ENCODE measurements at places on chromosomes 6 and 20.

GRCh38 chr20:58086763-58087561, 141.5 kb downstream of the ANKRD60 start:
- no peak for DNase-seq

DNA sequence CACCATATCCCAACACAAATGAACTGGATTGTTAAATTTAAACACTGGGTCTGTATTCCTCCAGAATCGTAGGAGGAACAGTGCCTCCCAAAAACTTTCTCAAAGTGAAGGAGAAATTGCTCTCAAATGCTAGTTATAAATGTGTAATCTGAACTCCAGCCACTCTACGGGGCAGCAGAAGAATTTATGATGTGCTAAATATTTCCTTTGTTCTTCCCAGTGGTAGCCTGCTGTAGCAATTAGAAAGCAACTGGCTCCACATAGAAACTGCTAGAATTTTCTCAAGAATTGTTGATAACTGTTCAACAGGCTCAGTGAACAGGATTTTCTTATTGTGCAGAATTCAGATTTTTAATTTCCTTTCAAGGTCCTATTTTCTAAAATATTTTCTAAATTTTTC, 49.8 kb upstream of the EYA4 start:
- DNase-seq: no peak

GRCh38 chr6:169859978-169860703, 108.7 kb downstream of the ERMARD start:
- no peak for DNase-seq

GRCh38 chr6:111737065-111737521, 131.4 kb upstream of the TRAF3IP2 start:
- DNase-seq: peak; percentile 48

GRCh38 chr6:168415098-168415992, 25.6 kb upstream of the SMOC2 start:
- DNase-seq: no peak

GRCh38 chr20:15900443-15900842, 672.8 kb downstream of the KIF16B start:
- no peak for DNase-seq

DNA sequence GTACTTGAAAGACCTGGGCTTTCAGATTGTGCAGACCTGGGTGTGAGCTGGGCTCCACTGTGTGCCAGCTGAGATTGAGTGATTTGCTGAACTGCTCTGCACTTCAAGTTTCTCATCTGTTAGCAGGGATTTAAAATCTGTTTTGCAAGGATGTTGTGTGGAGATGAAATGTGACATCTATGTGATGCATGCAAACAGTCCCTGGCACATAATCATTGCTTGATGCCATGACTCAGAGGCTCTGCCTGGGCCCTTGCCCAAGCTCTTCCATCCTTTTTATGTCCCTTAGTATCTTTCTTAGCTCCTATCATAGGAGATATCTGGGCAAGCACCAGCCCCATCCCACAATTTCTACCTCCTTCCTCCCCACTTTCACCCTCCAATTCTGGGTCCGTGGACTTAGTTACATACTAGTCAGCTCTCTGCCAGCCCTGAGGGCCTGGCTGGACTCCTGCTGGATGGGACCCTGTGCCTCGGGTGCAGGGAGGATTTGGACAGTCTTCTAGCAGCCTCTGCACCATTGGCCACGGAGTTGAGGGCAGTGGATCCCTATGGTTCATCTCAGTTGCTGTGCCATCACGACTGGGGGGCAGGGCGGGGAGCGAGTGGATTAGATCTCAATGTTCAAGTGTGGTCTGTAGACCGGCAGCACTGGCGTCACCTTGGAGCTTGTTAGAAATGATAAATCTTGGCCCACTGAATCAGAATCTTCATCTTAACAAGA, 103.6 kb downstream of the MAP3K7 start:
- DNase-seq: no peak

DNA sequence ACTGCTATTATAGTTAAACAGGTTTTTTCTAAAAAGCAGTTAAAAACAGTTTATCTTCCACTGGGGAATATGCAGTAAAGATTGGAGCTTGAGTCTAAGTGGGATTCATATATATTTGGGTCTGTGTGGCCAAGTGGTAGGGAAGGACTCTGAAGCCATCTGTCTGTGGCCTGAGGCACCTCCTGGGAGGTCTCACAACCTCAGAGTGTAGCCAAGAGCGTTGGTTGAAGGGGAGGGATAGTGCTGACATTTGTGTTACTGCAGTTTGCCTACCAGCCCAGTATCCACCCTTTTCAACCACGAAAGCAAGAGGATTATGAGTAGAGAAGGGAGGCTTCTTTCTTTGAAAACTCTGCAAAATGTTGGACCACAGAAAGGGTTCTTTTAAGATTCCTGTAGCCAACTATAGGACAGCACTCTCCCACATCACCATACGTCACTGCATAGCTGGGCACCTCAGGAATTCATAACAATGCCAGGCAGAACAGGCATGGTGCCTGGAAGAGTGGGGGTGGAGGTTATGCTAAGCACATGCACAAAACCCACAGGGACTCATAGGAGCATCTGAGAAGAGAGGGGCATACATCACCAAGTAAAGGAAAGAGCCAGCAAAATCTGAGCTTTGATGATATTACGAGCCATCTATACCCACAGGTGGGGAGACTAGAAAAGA, 90.5 kb upstream of the HEY2 start:
- no peak for DNase-seq

DNA sequence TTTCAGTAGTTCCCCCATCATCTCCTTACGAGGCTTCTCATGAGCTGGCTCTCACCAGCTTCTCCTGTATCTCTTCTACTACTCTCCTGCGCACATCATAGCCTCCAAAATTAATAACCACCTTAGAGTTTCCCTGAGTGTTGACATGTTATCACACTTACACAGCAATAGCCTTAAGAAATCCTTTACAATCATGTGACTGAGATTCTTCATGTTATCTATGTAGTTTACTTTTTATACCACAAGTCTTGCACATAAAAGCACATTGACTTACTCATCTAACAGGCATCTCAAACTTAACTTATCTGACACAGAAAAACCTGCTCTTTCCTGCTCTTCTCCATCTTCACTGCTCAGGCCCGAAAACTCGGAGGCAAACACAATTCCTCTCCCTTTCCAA, 103.7 kb upstream of the TAB2 start:
- no peak for DNase-seq

DNA sequence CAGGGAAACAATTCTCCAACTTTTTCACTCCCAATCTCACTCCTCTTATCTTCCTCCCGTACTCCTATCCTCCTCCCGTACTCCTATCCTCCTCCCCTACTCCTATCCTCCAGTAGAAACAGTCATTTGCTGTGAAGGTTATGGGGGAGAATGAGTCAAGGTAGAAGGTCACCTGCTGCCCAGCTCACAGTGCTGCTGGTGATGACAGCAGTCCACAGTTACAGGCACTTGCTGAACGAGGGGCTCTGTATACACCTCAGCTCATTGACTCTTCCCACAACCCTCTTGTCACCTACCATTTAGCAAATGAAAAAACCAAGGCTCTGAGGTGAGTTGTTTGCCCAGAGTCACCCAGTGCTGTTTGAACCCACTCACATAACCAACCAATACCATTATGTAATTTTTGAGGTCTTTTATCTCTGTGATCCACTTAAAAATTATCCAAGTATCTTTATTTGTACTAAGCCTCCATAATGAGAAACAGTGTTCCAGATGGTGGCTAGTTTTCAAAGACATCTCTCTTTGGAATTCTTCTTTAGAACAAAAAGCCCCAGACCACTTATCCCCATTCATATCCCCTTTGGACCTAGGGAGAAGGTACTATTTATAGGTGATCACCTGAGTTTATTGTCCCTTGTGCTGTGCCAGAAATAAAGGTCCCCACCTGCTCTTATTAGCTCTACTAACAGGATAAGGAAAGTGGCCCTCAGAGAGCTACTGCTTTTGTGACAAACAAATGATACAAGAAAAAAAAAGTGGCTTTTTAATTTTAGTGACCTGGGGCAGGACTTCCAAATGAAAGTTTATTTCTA, 53.2 kb downstream of the PTPN1 start:
- DNase-seq: no peak

DNA sequence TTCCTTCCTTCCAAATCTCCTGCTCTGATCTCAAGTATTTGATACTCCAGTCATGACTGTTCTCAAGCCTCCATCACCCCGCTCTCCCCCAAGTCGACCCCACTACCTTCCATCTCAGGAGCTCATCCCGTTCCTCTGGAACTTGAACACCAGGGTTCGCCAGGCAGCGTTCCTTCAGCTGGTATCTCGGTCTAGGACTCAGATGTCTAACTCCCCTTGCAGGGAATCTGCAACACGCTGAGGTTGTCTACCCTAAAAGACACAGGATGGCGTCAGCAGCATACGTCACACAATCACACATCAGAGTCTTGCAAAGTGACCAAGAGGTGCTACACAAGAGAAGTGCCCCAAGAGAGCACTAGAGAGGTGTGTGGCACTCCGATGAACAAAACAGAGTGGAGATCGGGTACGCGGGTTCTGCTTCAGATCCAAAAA, 706 bp downstream of the ZNF184 start:
- DNase-seq: peak; percentile 71

GRCh38 chr20:40797425-40797824, 108.4 kb upstream of the MAFB start:
- no peak for DNase-seq

- DNase-seq: no peak
Measured at GRCh38 chr20:47429409-47429808, 72.3 kb upstream of the NCOA3 start.

GRCh38 chr6:41671376-41671775, 33.1 kb downstream of the MDFI start:
- DNase-seq: no peak

GRCh38 chr6:165684333-165684732, 21.3 kb upstream of the PDE10A start:
- no peak for DNase-seq

GRCh38 chr6:11653028-11653583, 115.6 kb downstream of the TMEM170B start:
- DNase-seq: peak; percentile 32

DNA sequence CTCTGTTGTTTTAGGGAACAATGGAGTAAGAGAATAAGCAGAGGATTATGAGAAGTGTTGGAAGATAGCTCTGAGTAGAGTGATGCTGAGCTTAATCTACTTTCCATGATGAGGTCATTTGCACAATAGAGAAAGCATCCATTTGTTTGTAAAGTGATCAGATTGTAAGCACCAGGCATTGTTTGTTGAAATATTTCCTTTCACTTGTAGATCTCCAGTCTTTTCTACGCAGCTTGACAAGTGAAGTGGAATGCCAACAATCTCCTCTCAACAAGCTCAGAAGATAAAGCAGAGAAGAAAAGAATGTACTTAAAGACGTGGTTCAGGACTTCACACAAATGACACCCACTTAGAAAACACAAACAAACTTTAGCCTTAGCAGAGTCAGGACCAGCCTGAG, 80.1 kb upstream of the MARCKS start:
- DNase-seq: no peak

GRCh38 chr20:59837623-59838394, 95.6 kb downstream of the SYCP2 start:
- DNase-seq: no peak

DNA sequence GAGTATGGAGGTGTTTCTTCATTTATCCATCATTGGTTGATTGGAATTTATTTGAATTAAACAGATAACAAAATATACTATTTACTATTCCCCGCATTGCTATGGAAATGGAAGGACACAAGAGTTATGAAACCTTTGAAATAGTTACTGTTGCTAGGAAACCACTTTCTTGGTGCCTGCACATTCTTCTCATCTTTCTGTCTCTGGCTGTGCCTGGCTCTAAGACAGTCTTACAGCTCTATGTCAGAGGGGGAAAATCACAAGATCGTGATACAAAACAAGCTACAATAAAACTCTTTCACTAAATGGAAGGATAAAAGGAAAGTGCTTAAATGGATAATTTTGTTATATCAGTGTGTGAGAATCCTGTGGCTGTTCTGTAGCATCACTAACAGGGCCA, 453.0 kb downstream of the LMBRD1 start:
- DNase-seq: no peak

- no peak for DNase-seq
Measured at GRCh38 chr20:63175038-63175895, 40.7 kb downstream of the YTHDF1 start.

DNA sequence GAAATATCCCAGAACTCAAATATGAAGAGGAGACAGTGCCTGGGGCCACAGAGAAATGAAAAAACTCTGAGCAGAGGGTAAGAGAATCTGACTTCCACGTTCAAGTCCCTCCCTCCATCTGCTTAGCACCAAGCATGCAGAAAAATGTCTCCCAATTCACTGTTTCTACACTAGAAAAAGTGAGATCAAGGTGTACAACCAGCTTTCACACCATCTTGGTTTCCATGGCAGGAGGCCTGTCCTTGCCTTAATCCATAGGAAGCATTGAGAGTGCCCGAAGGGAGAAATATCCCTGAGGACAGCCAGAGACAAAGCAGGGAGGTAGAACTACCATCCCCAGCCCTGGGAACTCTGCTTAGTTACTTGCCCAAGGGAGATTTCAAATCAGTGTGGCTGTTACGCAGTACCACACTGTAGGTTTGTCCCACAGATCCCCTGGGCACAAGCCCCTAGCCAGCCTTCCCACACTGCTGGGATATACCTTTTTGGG, 82.9 kb downstream of the SCML4 start:
- DNase-seq: no peak

- no peak for DNase-seq
Measured at GRCh38 chr20:20690676-20691476, 21.6 kb downstream of the RALGAPA2 start.
